Omental fat pad (tissue), 4 donors: ENCODE measurements at places on chromosomes 7 and 10.

DNA sequence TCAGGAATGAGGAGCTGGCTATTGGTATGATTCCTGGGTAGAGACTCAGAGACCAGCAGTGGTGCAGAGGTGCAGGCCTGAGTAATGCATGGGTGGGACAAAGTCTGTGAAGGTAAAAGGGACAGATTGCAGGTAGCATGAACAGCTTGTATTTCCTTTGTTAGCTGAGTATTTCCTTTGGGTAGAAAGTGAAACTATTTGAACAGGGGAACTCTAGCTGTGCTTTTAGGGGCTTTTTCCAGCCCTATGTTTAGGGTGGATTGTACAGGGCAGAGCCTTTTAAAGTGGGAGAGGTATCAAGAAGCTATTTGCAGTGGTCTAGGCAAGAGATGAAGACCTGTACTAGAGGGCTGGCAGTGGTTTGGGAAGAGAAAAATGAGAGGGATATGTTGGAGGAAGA is 739.9 kb downstream of the REEP3 start:
- no peak for DNase-seq

- DNase-seq, result no peak
Measured at GRCh38 chr10:125592897-125593296, 90.1 kb downstream of the TEX36 start.

DNA sequence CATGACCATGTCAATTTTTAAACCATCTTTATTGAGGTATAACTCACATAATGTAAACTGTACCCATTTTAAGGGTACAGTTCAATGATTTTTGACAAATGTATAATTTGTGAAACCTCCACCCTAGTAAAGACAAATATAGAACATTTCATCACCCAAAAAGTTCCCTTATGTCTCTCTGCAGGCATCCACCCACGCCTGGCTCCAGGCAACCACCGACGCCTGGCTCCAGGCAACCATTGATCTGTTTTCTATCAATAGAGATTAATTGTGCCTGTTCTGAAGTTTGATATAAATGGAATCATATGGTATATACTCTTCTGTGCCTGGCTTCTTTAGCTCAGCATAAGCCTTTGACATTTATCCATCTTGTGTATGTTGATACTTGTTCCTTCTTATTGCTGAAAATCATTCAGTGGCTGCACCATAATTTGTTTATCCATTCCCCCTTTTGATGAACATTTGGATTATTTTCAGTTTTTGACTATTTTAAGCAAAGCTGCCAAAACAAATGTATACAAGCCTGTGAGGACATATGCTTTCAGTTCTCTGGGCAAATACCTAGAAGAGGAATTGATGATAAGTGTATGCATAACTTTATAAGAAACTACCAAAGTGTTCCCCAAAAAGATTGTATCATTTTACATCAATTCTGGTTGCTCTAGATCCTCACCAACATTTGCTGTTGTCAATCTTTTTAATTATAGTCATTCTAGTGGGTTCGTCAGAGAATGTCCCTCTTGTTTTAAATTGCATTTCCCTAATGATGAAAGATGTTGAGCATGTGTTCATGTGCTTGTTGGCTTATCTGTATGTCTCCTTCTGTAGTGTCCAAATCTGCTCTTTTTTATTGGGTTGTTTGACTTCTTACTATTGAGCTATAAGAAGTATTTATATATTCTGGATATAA is 55.7 kb upstream of the HECTD2 start:
- DNase-seq, result no peak

DNA sequence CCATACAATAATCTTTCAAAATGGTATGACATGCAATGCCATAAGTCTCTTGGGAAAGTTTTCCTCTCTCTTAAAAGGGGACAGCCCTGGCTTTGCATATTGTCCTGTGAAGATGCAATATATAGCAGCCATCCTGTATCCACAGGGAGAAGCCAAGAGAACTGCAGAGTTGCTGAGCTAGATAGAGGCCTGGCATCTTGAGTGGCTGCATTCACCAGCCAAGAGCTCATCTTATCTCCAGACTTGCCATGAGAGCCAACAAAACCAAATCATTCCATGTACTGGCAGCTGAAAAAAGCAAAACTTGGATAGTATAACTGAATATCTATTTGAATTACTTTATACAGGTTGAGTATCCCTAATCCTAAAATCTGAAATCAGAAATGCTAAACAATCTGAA is 348.8 kb downstream of the CALN1 start:
- DNase-seq, result no peak

DNA sequence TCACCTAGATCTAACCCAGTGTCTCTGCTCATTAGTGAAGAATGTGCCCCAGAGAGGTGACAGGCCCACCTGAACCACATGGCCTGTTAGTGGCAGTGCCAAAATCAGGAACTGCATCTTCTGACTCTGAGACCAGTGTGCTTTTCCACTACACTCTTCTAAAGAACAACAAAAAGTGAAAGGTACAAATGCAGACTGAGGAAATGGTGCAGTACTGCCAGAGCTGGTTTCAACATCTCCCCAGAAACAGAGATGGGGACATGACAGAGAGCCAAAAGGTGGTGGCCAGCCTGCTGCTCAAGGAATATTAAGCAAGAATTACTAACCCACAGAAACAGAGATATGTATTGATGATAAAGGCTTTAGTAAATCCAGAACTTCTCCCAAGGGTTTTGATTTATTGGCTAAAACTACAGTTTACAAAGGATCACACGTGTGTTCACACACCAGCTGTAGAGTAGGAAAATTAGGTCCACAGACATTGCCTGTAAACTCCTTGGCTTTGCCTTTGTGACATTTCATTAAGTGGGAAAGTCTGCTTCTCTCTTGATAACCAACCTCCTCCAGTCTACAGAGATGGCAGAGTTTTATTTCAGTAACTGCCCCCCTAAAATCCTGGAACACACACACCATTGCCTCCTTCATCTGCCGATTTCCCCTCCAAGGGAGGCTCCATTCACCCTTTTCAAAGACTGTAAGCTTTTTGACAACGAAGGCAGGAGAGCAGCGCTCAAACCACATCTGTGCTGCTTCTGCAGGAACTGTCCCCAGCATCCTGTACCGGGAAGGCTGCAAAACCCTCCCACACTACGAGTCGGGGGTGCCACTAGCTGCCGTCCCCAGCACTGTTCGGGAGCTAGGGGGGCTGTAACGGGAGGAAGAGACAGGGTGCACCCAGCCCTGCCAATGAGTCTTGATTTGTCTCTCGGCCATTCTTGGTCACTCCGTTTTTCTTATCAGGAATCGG is 29.8 kb downstream of the GSDME start:
- no peak for DNase-seq

GRCh38 chr7:37363536-37364491 is 84.8 kb downstream of the ELMO1 start:
- DNase-seq, result no peak

- DNase-seq, result no peak
Measured at GRCh38 chr7:23373151-23374004, 74.2 kb downstream of the MALSU1 start.

DNA sequence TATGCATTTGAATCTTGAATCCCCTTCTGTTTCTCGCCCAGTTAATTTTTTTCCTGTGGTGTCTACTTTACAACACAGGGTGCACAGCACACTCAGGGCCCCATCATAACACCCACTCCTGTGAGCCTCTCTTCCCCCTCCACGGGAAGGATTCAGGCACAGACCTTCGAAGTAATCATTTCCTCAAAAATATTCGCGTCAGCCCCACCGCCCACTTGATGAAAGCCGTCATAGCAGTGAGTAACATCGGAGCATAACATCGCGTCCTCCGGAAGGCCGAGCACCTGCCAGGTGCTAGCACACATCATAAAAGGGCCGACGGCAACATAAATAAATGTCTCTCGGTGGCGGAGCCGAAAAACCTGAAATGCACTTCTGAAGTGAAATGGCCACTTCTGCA is 201.7 kb upstream of the ADARB2 start:
- no peak for DNase-seq

DNA sequence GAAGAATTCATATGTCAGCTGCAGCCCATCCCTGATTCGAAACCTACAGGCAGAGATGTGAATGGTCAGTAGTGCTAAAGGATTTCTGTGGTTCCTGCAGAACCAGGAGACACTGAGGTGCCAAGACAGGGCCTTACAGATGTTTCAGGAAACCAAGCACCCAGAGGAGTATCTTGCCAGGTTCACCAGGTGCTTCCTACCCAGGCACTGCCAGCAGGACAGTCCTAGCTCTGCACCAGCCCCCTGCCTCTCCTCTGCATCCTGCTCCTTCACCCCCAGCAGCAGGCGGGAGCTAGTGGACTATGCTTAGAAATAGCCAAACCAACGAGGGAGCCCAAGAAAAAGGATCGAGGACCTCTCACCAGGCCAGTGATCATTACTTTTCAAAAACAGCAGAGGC is 4.2 kb upstream of the IKZF1 start:
- DNase-seq, result no peak

GRCh38 chr10:101968286-101968939 is 87.6 kb downstream of the ARMH3 start:
- DNase-seq, result no peak

DNA sequence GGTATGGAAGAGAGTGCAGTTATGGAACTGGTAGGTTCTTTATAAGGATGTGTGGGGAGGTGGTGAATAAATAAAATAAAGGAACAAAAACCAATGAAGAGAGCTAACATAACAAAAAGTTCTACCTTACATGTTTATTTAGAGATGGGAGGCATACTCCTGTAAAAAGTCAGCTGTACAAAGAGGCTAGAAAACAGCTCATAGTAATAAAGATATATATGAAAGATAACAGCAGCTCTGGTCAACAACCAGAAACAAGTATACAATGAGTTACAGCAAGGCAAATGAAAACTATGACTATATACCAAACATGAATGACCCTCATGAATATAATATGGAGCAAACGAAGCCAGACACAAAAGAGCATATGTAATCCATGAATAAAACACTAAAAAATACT is 62.0 kb downstream of the FAM13C start:
- DNase-seq, result no peak

DNA sequence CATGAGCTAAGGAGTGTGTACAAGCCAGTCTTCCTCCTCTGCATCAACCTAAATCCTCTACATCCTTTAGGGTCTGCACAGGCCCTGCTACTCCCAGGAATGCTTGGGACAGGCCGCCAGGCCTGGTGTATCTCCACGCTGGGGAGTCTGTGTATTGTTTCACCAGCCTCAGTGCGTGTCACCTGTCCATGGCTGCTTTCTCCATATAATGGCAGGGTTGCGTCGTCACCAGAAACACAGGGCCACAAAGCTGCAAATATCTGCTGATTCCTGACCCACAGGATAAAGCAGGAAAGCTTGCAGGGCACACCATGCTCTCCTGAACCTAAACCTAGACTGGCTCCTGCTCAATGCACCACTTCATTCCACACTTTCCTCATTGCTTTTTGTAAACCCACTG is 45.6 kb downstream of the COBL start:
- DNase-seq, result no peak

GRCh38 chr7:70131817-70132216 is 533.5 kb downstream of the AUTS2 start:
- no peak for DNase-seq

DNA sequence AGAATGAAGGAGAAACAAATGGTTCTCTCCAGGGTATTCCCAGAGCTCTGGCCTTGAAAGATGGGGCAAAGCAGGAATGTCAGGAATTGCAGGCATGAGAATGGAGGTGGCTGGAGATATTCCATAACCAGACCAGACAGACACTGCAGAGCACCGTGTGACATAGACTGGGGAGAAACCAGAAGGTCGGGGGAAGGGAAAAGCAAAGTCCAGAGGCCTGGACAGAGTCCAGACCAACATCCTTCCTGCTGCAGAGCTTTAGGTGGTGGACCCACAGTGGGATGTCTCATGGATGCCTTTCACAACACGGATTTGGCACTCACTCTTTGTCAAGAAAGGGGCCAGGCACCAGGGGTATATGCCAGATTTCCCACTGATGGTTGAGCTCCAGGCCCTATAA is 177.2 kb upstream of the INHBA start:
- no peak for DNase-seq

GRCh38 chr7:108431099-108431498 is 25.1 kb downstream of the NRCAM start:
- no peak for DNase-seq
